ENCODE measurements at places on chromosomes 2 and 18. TPM values are rescaled to one million over a fixed set of nuclear protein-coding genes. Genes with fewer than 3 reads are reported as not detected.

Gene OTOS
- polyA plus RNA-seq: 3.5 TPM

Gene SUMO1
- polyA plus RNA-seq: 82.0 TPM

Gene REG1B
- polyA plus RNA-seq: not detected

Gene POTEI
- polyA plus RNA-seq: not detected

Gene GATA6
- not detected for polyA plus RNA-seq

Gene REEP1
- polyA plus RNA-seq: 12.1 TPM

Gene UNC80
- polyA plus RNA-seq: 2.5 TPM

Gene CHRNG
- polyA plus RNA-seq: not detected

Gene SULT1C4
- polyA plus RNA-seq: 9.2 TPM

Gene DSC1
- not detected for polyA plus RNA-seq

Gene KRTCAP3
- 14.7 TPM for polyA plus RNA-seq

Gene PDCD1
- polyA plus RNA-seq: 0.20 TPM

Gene EPHA4
- polyA plus RNA-seq: 6.1 TPM

Gene RIT2
- 8.6 TPM for polyA plus RNA-seq

Gene GKN1
- not detected for polyA plus RNA-seq

Gene FSIP2
- not detected for polyA plus RNA-seq

Gene MDH1B
- polyA plus RNA-seq: 3.3 TPM

Gene CHST9
- polyA plus RNA-seq: 0.20 TPM

Gene IL36G
- polyA plus RNA-seq: not detected

Gene CDK15
- polyA plus RNA-seq: not detected

Gene VWA3B
- polyA plus RNA-seq: 1.1 TPM

Gene ZNF516
- 29.0 TPM for polyA plus RNA-seq

Gene ESCO1
- polyA plus RNA-seq: 2.2 TPM

Gene SFTPB
- 0.17 TPM for polyA plus RNA-seq

Data from brain (organoid and tissue), 16 donors.